ENCODE measurements at places on chromosomes 3 and 15. TPM values are rescaled to one million over a fixed set of nuclear protein-coding genes. Genes with fewer than 3 reads are reported as not detected.

DNA sequence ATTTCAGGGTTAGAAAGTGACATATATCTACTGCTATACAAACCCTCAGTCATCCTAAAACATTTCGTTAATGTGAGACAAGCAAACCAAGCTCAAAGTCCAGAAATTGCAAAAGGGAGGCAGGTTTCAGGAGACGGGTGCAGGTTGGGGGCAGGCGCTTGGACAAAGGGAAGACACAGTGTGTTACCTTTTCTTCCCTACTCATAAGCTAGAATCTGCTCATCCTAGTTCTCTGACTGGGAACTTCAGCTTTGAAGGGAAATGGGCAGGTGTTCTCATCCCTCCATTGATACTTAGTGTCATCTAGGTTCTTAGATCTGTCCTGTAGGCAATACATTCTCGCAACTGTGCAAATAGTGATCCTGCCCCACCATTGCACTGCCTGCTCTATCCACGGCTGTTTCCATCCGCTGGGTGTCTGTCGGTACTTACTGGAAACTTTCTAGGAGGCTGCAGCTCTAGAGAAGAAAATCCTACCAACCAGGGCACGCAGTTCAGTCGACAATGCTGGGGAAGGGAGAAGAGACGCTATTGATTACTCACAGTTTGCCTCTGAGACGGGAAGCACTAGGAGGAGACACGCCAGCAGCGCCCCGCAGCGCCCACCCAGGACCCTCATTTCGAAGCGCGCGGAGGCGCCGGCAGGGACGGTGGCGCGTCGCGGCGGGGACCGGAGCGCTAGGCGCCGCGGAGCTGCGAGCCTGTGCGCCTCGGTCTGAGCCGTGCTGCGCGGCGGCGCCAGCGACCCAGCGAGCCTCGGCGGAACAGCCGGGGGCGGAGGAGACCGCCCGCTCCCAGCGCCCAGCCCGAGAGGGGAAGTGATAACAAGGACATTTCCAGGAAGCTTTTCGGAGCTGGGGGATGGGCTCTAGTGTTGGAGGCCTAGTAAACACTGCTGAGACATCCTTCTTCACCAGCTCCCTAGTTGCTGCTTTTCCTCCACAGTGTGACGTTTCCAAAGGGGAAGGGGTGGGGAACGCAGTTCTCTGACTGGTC lies at the start of gene PROS1:
PROS1 (minus strand) TSS at position 766 of the 996 bp plus-strand sequence; CDS start at position 619, 147 bp downstream.
- peaks cover 25% of the 10 kb centered on the region for H3K27me3 ChIP-seq
- peak within 1 kb of the TSS; percentile 79 for H3K4me3 ChIP-seq
- H3K4me1 ChIP-seq: peaks cover 6% of the 10 kb centered on the region
- H3K36me3 ChIP-seq: no peaks in the 10 kb centered on the region
- H3K27ac ChIP-seq: peak within 1 kb of the TSS; percentile 76
- peak; percentile 83 for DNase-seq

DNA sequence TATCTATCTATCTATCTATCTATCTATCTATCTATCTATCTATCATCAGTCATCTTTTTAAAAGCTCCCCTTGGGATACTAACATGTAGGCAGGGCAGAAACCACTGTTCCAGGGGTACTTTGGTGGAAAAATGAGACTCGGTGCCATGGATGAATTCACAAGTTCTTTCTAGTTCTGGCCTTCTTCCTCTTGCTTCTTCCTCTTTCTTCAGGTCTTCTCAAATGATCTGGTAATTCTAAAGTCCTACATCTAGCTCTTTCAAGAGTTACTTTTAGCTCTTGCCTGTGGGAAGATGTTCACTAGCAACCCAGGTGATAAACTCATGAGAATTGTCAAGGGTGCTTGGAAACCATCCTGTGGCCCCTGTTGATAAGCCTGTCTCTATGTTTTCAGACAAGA lies 168.5 kb upstream of the TBC1D5 start:
- no peak overlapping the region for H3K4me3 ChIP-seq
- H3K27me3 ChIP-seq: no peaks in the 10 kb centered on the region
- no peak for DNase-seq
- peaks cover 19% of the 10 kb centered on the region for H3K4me1 ChIP-seq

The ANO10 gene
- total RNA-seq: 34.6 TPM

- no peak for DNase-seq
- no peaks in the 10 kb centered on the region for H3K4me1 ChIP-seq
- no peak overlapping the region for H3K4me3 ChIP-seq
- no peaks in the 10 kb centered on the region for H3K36me3 ChIP-seq
- no peaks in the 10 kb centered on the region for H3K27me3 ChIP-seq
Measured at GRCh38 chr15:51314391-51315337, 23.7 kb downstream of the CYP19A1 start.

The TM6SF1 gene
- 1.8 TPM for total RNA-seq

The VWA5B2 gene
- total RNA-seq: 0.66 TPM

Measured in GM23338 (cell line).